ENCODE measurements at places on chromosomes 5 and 9. TPM values are rescaled to one million over a fixed set of nuclear protein-coding genes. Genes with fewer than 3 reads are reported as not detected.

LCN15 gene
- not detected for total RNA-seq

DRD1 gene
- total RNA-seq, result not detected

ANKRD33B gene
- total RNA-seq, result 9.9 TPM

SLC6A3 gene
- total RNA-seq, result not detected

Measured in activated CD4-positive, alpha-beta memory T cell treated with anti-CD3 and anti-CD28 coated beads for 36 hours (primary cell).